ENCODE measurements at places on chromosomes 5 and 9.

DNA sequence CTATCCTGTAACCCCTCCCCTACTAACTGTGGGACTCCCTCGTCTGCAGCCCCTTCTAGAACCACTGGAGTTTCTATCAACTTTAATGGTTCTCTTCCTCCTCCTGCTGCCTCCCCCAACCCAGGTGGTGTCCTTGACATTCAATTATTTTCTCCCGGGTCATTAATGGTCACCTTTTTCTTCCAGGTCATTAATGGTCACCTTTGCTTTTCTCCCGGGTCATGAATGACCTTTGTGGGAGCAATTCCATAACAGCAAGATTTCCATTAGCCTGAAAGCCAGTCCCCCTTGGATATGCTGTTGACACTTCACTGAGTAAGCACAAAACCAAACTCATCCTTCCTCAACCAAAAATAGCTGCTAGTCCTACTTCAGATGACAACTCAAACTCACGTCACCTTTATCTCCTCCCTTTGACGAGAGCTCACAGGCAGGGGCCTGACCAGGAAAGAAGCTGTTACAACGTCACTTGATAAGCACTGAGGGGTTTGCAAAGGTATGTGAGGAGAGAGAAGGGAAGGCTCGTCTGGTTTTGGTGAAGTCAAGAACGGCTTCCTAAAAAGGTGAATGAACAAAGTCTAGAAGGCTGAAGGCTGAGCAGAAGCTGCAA lies 10.9 kb downstream of the CCDC127 start:
- no peak for DNase-seq

- no peak for DNase-seq
These were observed 133.0 kb downstream of the WNK2 start for GRCh38 chr9:93316726-93317494.

GRCh38 chr9:87512311-87512710 lies 14.6 kb downstream of the DAPK1 start:
- no peak for DNase-seq

- DNase-seq = no peak
These were observed 140.9 kb downstream of the SYK start for GRCh38 chr9:90942555-90942954.

DNA sequence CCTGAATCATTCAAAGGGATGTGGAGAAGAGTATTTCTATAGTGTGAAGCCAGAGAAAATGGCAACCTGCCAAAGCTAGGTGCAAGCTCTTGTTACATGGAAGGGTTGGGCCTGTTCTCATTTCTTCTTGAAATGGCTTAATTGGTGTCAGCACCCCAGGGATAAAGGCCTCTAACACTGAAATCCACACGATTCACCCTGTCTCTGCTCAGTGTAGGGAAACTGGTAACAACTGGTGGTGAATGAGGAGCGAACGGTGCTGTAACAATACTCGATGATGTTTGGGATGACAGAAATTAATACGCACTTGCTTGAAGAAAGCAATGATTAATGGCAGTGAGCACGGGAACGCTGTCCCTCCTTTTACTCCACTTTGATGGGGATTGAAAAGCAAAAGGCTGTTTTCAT lies 16.2 kb downstream of the PBX3 start:
- no peak for DNase-seq

DNA sequence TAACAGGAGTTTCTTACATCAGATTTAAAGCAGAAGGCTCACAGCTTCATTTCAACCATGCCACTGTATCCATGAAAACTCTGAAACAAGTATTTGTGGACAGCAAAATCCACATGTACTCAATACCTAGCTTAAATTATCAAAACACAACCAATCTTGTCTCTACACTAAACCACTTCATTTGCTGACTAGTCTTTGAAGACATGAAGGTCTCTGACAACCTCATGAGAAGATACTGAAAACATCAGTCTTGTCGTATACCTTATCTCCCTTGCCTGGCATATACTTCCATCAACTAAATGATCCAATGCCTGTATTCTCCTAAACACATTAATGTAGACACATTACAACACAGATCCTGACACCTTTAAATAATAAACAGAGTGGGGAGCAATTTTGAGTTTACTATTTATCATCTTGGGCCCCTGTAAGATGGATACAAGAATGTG lies 2.9 kb downstream of the RPS23 start:
- no peak for DNase-seq

DNA sequence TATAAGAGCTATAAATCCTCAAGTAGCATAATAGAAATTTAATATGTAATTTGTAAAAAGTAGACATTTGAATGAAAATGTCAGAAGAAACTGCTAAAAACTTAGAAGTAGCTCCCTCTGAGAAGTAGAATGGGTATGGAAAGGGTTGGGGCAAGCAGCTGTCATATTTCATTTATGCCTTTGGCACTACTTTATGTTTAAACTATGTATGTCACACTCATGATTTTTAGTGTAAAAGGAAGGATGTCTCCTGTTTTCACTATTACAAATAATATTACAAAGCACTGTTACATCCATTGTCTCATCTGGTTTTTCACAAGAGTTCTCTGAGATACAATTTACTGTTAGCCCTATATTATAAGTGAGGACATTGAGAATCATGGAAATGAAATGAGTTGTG lies 96.3 kb upstream of the ZNF462 start:
- no peak for DNase-seq

Measured in stimulated activated CD4-positive, alpha-beta T cell treated with anti-CD3 and anti-CD28 coated beads, Interleukin-1b, Interleukin-23, amount 100 ng/mL, for 4 hours (primary cell).